ENCODE measurements at places on chromosomes 16 and 17. TPM values are rescaled to one million over a fixed set of nuclear protein-coding genes. Genes with fewer than 3 reads are reported as not detected.

GRCh38 chr16:8905795-8906591 lies 23.8 kb downstream of the LITAFD start:
- no peak overlapping the region for H3K4me3 ChIP-seq
- peaks cover 20% of the 10 kb centered on the region for H3K4me1 ChIP-seq
- peaks cover 48% of the 10 kb centered on the region for H3K36me3 ChIP-seq
- no peak overlapping the region for H3K27ac ChIP-seq

- no peak for DNase-seq
- no peak overlapping the region for H3K27ac ChIP-seq
- peaks cover 24% of the 10 kb centered on the region for H3K27me3 ChIP-seq
- H3K4me3 ChIP-seq = no peak overlapping the region
- no peaks in the 10 kb centered on the region for H3K36me3 ChIP-seq
Observed at GRCh38 chr16:67419931-67420330, 3.7 kb upstream of the ZDHHC1 start.

DNA sequence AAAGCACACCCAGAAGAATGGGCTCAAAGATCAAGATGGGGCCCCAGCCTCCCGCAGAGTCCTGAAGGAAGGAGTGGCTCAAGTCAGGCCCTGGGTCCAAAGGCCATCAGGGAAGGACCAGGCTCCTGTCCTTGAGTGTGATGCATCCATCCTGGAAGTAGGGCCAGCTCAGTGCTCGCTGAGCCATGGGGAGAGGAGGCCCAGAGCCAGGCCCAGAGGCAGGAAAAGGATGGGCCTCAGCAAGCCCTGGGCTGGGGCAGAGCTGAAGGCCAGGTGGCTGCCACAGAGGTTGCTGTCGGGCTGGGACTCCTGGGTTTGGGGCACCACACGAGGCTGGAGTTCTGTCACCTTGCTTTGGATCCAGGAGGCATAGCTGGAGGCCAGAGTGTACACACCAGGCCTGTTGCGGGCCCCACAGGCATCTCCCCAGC lies 3.7 kb downstream of the PRSS8 start:
- no peaks in the 10 kb centered on the region for H3K27me3 ChIP-seq
- H3K4me3 ChIP-seq = no peak overlapping the region
- peaks cover 3% of the 10 kb centered on the region for H3K4me1 ChIP-seq
- H3K36me3 ChIP-seq = peaks cover 9% of the 10 kb centered on the region
- no peak overlapping the region for H3K27ac ChIP-seq

DNA sequence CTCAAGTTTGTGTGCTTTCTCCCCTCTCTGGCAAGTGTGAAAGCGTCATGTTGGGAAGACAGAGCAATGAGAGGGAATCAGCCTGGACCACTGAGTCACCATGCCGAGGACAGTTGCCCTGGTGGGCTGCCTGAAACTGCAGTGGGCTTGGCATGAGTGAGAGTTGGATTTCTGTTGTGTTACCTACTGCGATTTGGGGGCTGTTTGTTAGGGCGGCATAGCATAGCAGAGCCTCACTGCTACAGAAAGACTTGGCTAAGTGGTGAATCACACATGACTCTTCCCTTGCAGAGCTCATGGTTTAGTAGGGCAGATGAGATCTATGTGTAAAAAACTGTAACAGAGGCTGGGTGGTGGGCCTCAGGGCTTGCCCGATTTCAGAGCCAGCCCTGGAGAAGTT lies 324.6 kb downstream of the C16orf95 start:
- no peaks in the 10 kb centered on the region for H3K36me3 ChIP-seq
- peaks cover 14% of the 10 kb centered on the region for H3K27me3 ChIP-seq
- peaks cover 3% of the 10 kb centered on the region for H3K4me1 ChIP-seq
- no peak overlapping the region for H3K27ac ChIP-seq

DNA sequence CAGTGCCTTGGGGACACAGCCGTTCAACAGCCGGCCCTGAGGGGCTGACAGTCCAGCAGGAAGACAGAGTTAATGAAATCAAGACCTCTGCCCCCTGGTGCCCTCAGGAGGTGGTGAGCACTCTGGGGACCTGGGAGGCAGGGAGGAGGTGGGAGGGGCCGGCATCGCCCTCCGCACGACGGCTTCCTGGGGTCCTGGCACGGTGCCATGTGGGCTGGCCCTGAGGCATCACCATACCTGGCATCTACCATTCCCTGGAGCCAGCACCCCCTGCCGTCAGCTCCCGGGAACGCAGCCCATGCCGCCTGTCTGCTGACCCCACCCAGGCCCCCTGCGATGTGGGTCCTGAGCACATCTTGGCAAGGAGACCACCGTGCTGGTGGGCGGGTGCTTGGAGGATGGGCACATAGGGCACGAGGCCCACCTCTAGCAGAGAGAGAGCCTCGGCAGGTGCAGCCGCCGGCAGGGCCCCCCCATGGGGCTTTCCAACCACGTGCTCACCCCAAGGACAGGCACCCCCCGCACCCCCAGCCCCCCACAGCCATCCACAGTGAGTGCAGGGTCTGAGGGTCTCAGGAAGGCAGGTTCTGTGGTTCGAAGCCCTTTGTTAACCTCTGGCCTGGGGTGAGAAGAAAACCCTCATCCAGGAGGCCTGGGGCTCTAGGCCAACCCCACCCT lies 52.5 kb downstream of the ZFPM1 start:
- no peaks in the 10 kb centered on the region for H3K36me3 ChIP-seq
- H3K4me1 ChIP-seq = peaks cover 4% of the 10 kb centered on the region
- no peak overlapping the region for H3K27ac ChIP-seq
- H3K4me3 ChIP-seq = no peak overlapping the region

GRCh38 chr17:41966463-41967140 lies at the start of gene CNP:
CNP (plus strand) TSS chr17:41966795; CDS start chr17:41966885, 90 bp downstream.
- peaks cover 13% of the 10 kb centered on the region for H3K36me3 ChIP-seq
- H3K4me1 ChIP-seq = peaks cover 38% of the 10 kb centered on the region
- peak; percentile 88 for DNase-seq
- H3K27ac ChIP-seq = peak within 1 kb of the TSS; percentile 86
- H3K4me3 ChIP-seq = peak within 1 kb of the TSS; percentile 80

DNA sequence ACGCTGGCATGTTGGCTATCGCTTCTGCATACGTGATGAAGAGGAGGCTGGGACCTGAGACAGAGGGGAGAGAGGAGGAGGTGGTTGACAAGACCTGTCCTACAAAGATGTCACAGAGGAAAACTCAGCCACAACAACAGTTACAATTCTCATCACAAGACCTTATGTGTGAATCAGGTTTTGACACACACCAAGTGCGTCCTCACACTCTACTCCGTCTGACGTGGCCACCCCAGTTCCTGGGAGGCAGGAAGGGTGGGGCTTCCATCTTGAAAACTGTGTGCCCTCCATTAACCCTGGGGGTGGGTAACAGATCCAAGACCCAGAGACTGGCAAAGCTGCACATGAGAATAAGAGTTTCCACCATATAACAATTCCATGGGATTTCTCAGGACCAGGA lies 24.1 kb downstream of the SLC6A4 start:
- no peaks in the 10 kb centered on the region for H3K36me3 ChIP-seq
- H3K4me3 ChIP-seq = no peak overlapping the region
- H3K4me1 ChIP-seq = no peaks in the 10 kb centered on the region
- no peak overlapping the region for H3K27ac ChIP-seq
- no peak for DNase-seq

DNA sequence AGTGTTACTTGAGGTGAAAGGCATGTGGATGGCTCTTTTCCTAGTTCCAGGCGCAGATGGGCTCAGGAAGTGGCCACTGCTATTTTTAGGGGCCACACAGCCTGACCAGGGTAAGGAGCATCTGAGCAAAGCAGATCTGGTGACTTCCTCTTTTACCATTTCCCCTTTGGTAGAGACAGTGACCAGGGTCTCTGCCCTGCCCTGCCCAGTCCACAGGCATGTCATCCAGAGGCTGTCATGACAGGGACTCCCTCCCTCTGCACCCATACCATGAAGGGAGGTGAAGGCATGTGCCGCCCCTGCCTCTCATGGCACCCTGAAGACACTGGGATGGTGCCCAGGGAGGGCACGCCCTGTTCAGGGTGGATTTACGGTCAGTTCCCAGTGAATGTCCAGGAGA lies 2.2 kb downstream of the PLA2G15 start:
- H3K27me3 ChIP-seq = no peaks in the 10 kb centered on the region
- H3K27ac ChIP-seq = no peak overlapping the region
- H3K36me3 ChIP-seq = peaks cover 7% of the 10 kb centered on the region

DNA sequence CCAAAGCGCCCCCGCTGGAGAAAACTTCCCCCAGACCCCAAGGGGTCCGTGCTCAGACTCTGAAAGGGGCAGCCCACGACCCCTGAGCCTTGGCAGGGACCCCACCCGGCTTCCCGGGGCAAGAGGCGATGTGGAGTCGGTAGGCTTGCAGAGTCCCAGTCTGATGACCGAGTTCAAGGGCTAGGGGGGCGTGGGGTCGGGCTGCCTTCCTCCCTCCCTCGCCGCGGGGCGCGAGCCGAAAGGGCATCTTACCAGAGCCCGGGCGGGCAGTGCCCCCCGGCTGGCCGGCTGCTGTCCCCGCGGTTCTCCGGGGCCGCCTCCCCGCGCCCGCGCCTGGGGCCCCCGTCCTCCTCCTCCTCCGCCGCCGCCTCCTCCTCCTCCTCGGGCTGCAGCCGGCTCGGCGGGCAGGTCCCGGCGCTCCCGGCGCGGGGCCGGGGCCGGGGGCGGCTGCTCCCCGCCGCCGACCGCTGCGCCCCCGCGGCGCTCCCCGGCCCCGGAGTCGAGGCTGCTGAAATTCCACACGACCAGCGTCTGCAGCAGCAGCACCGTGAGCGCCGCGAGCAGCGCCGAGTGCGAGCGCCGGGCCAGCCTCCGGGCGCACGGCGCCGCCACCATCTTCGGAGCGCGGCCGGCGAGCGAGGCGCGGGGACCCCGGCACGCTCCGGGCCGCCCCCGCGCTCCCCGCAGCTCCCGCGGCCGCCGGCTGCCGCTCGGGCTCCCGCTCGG lies 415 bp downstream of the XYLT1 start:
- H3K27ac ChIP-seq = no peak overlapping the region
- H3K27me3 ChIP-seq = peaks cover 2% of the 10 kb centered on the region
- no peak for DNase-seq
- peak overlapping the region; percentile 78 for H3K4me3 ChIP-seq
- H3K4me1 ChIP-seq = peaks cover 50% of the 10 kb centered on the region

DNA sequence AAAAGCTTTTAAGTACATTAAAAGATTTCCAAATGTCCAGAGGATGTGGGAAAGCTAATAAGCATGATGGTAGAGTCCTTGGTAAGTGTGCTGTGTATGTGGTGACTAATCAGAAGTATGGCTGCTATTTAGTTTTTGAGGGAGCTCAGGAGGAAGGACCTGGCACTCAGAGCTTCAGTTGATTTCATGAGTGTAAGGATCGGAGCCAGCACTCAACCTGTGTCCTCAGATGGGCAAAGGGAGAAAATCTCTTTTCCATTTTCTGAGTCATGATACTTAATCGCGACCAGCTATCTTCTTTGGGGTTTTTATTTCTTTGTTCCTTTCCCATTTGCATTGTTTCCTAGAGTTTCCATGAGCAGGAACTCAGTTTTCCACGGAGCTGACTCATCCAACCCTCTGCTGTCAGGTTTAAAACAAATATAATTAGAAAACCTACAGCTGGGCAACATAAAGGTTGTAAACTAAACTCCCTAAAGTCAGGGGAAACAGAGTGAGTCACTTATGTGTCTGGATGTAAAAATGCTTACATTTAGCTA lies 125.4 kb downstream of the MAP2K6 start:
- H3K27ac ChIP-seq = no peak overlapping the region
- H3K27me3 ChIP-seq = no peaks in the 10 kb centered on the region
- peaks cover 5% of the 10 kb centered on the region for H3K4me1 ChIP-seq

DNA sequence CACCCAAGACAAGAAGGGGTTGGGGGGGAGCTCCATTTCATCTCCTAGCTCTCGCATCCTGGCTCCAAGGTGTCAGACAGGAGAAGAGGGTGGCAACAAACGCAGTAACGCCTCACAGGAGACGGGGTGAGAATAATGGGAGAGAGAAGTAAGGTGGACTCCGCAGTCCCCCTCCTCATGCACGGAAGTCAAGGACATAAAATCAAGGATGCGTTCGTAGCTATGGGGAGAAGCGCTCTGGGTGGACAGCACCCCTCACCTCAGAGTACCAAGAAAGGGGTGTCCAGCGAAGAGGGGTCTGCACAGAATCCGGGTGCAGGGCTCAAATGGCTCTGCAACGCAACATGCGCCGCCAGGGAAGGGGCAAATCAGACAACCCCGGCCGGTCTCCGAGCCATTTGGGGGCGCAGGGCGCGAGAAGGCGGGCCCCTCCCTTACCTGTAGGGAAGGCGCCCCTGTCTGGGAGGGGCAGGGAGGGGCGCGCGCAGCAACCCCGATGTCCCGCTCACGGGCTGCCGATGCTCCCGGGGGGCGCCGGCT lies 555 bp downstream of the HDAC5 start:
- H3K36me3 ChIP-seq = no peaks in the 10 kb centered on the region
- no peak for DNase-seq
- H3K27ac ChIP-seq = peak overlapping the region; percentile 61
- H3K4me3 ChIP-seq = peak overlapping the region; percentile 96
- H3K27me3 ChIP-seq = no peaks in the 10 kb centered on the region

- DNase-seq = no peak
- H3K4me3 ChIP-seq = no peak overlapping the region
- H3K27me3 ChIP-seq = peaks cover 2% of the 10 kb centered on the region
- peaks cover 22% of the 10 kb centered on the region for H3K4me1 ChIP-seq
Observed at GRCh38 chr17:63035695-63036094, 69.7 kb downstream of the TANC2 start.

- no peak overlapping the region for H3K4me3 ChIP-seq
- H3K36me3 ChIP-seq = no peaks in the 10 kb centered on the region
- no peaks in the 10 kb centered on the region for H3K27me3 ChIP-seq
Observed at GRCh38 chr16:83271123-83271522, 536.7 kb upstream of the HSBP1 start.

DNA sequence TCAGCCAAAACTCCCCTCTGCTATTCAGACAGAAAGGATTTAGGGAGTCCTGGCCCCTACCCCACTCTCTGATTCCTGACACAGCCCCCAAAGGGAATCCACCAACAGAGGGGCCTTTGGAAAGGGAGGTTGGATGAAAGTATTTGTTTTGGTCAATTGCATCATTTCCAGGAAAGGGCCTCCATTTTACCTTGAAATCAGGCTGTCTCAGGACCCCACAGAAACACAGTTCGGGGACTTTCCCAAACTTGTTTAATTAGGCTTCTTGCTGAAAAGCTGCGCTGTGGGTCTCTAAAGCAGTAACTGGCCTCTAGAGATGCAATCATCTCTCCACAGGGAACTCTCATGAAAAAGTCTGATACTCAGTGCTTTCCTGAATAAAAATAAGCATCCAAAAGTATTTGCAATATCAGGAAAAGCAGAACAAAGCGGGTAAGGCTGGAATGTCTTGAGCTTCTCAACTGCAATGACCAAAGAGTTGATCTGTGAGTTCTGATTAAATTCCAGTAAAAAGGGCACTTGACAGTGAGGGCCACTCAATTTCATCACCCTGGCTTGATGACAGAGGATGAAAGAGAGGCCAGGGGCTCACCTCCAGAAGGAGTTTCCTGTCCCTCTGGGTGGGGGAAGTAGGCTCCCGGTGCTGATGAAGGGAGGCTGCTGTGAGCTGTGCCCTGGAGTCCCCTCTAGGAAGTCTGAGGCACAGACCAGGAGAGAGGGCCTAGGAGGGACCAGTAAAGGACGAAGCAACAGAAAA lies 36.3 kb downstream of the LYRM9 start:
- no peaks in the 10 kb centered on the region for H3K36me3 ChIP-seq
- no peak overlapping the region for H3K4me3 ChIP-seq
- H3K27me3 ChIP-seq = no peaks in the 10 kb centered on the region
- no peak for DNase-seq
- H3K4me1 ChIP-seq = peaks cover 7% of the 10 kb centered on the region

Gene KRT36
- not detected for total RNA-seq

Gene CDK3
- total RNA-seq = 5.0 TPM

Gene TEX19
- not detected for total RNA-seq

Gene EFTUD2
- total RNA-seq = 176 TPM

Gene ULK2
- total RNA-seq = 10.3 TPM

Gene HYDIN
- not detected for total RNA-seq

Gene PDE6G
- 0.83 TPM for total RNA-seq

Gene AATK
- total RNA-seq = not detected

Gene TMC6
- 79.0 TPM for total RNA-seq

Gene ITGAD
- total RNA-seq = not detected

Gene MSI2
- total RNA-seq = 38.8 TPM

Gene ACADVL
- total RNA-seq = 267 TPM

Gene GRIN2A
- total RNA-seq = not detected

Gene FBXW10
- not detected for total RNA-seq

Measured in activated naive CD4-positive, alpha-beta T cell treated with anti-CD3 and anti-CD28 coated beads for 36 hours (primary cell).